ENCODE measurements at places on chromosomes 2 and 18. TPM values are rescaled to one million over a fixed set of nuclear protein-coding genes. Genes with fewer than 3 reads are reported as not detected.

DNA sequence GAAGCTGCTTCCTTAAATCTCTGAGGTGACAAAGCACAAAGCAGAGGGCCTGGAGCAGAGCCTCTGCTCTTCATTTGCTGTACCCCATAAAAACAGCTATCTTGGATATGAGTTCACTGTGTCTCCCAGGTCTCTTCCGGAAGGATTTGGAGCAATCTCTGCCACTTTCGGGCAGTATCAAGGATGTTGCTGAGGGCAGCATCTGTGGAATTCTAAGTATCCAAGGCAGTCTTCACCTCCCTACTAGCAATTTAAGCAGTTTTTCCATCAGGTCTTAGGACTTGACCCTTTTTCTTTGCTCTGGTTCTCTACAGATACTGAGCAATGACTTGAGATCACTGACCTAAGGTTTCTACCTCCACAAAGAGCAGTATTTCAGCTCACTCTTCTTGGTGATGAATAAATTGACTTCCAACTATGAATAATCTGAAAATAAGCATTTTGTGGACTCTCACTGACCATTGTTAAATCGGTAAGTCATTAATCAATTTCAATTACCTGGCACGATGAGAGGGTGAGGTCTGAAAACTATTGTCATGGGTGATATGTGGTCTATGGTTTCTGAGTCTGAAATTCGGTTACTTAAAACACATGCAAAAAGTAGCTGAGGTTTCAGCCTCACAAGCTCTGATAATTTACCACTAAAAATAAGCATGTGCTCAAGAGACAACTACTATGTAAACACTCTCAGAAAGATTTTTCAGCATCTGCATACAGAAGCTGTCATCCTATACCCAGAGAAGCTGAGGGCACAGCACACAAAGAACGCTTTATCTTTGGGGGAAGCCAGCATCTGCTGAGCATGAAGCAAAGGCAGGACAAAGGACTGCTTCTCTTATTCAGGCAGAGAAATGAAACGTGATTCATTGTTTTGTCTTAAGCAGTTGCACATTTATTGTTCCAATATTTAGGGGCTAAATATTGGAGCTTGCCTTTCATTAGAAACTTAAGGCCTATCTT is 32.1 kb upstream of the SPATS2L start:
- no peak for DNase-seq

DNA sequence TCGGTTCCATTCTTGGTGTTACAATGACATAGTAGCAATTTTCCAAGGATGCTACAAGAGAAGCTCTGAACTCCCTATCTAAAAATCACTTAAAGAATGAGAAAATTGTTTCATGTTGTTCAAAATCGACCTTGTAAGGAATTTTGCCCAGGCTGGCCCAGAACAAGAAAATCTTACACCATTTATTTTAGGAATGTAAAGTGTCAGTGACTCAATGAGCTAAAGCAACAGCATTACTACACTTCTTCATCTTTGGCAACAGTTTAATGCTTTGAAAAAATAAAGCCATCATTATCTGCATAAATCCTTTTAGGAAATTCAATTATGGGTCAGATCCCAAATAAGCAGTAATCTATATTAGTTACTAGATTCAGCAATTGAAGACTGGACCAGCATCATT is 38.6 kb downstream of the SLC25A12 start:
- DNase-seq, result no peak

Gene ZNF385B
- not detected for total RNA-seq

DNA sequence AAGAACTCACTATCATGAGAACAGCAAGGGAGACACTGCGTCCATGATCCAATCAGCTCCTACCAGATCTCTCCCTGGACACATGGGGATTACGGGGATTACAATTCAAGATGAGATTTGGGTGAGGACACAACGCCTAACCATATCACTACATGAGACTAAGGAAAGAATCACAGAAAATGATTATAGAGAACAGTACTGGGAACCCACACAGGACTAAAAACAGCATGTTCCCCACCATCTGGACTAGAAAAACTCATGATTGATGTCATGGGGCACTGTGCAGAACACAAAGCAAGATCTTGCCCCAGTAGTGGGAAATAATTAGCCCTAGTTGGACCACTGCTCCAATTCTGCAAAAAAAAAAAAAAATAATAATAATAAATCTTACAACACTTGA is 63.5 kb downstream of the HIBCH start:
- DNase-seq, result no peak

Gene STARD6
- total RNA-seq, result 0.33 TPM

Gene LYPD6
- total RNA-seq, result 1.8 TPM

Gene SIX3
- not detected for total RNA-seq

GRCh38 chr2:201263779-201264178 is 3.4 kb downstream of the CASP8 start:
- DNase-seq, result no peak

GRCh38 chr2:23042216-23042906 is 342.6 kb upstream of the KLHL29 start:
- DNase-seq, result no peak

GRCh38 chr2:238521870-238522269 is 95.1 kb downstream of the ASB1 start:
- no peak for DNase-seq

Gene SH3BP4
- 56.5 TPM for total RNA-seq

- no peak for DNase-seq
Measured at GRCh38 chr2:95059656-95060370, 34.3 kb downstream of the MAL start.

DNA sequence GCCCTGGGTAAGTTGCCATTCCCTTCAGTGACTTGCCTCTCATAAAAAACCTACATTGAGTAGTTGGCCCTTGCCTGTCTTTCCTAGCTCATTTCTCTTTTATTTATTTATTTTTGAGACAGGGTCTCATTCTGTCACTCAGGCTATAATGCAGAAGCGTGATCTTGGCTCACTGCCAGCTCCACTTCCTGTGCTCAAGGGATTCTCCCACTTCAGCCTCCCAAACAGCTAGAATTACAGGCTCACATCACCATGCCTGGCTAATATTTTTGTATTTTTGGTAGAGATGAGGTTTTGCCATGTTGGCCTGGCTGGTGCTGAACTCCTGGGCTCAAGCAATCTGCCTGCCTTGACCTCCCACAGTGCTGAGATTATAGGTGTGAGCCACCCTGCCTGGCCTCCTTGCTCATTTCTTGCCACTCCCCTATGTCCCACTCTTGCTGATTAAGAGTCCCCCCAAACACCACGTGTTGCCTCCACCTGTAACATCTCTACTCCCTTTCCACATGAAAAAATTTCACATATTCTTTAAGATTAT is 12.6 kb downstream of the EVA1A start:
- no peak for DNase-seq

Gene IDH1
- 190 TPM for total RNA-seq

DNA sequence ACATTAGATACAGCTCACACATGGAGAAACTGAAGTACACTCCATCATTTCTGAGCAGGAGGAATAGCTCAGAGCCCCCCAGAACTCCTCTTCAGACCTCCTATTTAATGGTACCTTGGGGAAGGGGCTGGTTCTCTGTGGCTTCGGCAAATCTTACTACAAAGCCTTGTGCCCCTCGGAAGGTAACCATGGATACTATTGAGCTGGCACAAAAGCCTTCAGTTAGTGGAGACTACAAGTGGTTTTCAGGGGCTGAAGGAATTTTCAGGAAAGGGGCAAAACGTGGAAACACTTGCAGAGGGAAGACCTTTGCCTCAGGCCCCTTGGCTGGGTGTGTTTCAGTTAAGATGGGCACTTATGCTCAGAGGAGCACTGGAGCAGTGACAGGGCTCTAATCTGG is 1.1 kb upstream of the FAM237A start:
- no peak for DNase-seq

Gene PLGLB1
- 0.28 TPM for total RNA-seq

Gene SH3RF3
- 7.4 TPM for total RNA-seq

DNA sequence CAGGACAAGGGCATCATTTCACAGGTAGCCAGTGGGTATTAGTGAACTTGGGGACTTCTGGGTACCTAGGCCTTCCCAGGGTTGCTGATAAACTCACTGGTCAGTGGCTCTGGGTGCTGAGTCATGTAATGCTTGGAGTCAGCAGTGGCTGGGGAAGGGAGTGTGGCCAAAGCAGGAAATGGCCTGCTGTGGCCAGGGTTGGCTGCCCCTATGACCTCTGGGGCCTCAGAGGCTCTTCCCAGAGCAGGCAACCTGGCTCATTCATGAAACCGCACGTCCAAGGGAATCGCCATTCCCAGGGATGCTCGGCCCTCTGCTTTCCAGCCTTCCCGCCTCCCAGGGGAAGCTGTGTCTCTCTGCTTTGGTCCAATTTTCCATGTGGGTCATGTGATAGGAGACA is 294.9 kb downstream of the DYSF start:
- DNase-seq, result no peak

Gene CROCC2
- not detected for total RNA-seq

- DNase-seq, result no peak
Measured at GRCh38 chr2:76985387-76986136, 536.6 kb downstream of the LRRTM4 start.

DNA sequence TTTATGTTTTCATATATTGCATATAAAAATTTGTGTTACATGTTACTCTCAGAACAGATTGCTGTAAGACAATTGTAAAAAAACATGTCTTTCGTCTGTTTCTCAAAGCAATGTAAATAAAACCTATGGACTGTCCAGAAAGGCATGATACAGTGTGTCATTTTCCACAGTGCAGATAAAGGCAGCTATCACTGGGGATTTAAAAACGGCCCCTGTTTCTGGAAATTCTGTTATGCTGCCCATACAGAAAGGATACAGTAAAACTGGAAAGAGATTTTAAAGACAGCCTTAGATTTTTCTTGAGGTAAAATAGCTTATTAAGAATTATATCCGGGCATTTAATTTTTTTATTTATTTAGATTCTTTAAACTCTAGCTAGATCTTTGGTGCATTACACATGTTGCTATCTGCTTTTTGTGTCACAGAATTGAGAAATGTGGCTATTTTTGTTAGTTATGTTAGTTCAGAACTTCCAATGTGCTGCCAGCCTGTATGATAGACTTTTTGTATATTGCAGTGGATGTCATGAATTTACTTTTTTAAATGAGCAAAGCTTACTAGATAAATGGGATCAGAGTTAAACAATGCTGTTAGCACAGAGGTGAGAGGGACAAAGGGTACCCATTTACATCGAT is 859 bp upstream of the INO80D start:
- DNase-seq, result no peak
